ENCODE measurements at places on chromosomes 3 and 15. TPM values are rescaled to one million over a fixed set of nuclear protein-coding genes. Genes with fewer than 3 reads are reported as not detected.

DNA sequence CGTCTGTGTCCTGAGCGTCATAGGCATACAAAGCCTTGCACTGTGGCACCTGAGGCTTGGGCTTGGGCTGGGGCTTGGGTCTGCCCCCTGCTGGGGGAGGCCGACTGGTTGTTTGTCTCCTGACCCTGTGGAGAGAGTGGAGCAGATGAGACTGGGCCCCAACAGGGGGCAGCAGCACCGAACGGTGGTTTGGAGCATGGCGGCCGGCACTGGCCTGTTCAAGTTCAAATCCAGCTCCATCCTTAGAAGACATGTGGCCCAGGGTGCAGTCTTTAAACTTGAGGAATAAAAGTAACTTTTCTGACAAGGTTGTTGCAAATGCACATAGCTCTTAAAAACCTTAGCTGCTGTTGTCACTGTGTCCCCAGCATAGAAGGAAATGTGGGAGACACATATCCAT is 33.3 kb downstream of the CCNB2 start:
- H3K4me1 ChIP-seq: no peaks in the 10 kb centered on the region
- peak; percentile 47 for DNase-seq
- H3K27me3 ChIP-seq: no peaks in the 10 kb centered on the region
- H3K27ac ChIP-seq: no peak overlapping the region
- H3K36me3 ChIP-seq: no peaks in the 10 kb centered on the region

DNA sequence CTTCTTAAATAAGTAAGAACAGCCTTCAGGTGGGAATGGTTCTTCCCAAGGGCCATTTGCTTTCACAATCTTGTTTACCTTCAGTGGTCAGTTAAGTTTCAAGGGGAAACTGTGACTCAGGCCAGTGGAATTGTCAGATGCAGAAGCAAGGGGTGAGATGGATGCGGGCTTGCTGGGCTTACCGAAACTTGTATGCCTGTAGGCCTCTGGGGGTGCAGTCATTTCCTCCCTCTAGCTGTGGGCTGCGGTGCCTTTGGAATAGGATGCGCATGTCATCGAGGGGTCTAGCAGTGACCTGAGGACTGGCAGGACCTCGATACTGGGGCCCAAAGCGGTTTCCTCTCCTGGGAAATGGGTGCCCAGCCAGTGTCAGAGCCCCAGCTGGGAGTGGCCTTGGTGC is 121.6 kb downstream of the EEFSEC start:
- no peaks in the 10 kb centered on the region for H3K36me3 ChIP-seq
- DNase-seq: no peak
- H3K27me3 ChIP-seq: no peaks in the 10 kb centered on the region
- H3K4me1 ChIP-seq: no peaks in the 10 kb centered on the region
- no peak overlapping the region for H3K27ac ChIP-seq
- H3K4me3 ChIP-seq: no peak overlapping the region

Gene ACAN
- total RNA-seq: not detected

GRCh38 chr15:89395461-89395871 is 60.8 kb upstream of the POLG start:
- no peak overlapping the region for H3K27ac ChIP-seq
- peaks cover 3% of the 10 kb centered on the region for H3K4me1 ChIP-seq
- H3K27me3 ChIP-seq: no peaks in the 10 kb centered on the region
- no peaks in the 10 kb centered on the region for H3K36me3 ChIP-seq
- no peak overlapping the region for H3K4me3 ChIP-seq
- DNase-seq: no peak

DNA sequence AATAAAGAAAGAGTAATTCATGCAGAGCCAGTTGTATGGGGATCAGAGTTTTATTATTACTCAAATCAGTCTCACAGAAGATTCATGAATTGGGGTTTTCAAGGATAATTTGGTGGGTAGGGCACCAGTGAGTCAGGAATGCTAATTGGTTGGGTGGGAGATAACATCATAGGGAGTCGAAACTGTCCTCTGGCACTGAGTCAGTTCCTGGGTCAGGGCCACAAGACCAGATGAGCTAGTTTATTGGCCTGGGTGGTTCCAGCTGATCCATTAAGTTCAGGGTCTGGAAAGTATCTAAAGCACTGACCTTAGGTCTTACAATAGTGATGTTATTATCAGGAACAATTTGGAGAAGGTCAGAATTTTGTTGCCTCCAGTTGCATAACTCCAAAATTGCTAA is 998.6 kb upstream of the EPHA6 start:
- no peak overlapping the region for H3K4me3 ChIP-seq
- H3K27ac ChIP-seq: no peak overlapping the region
- H3K36me3 ChIP-seq: no peaks in the 10 kb centered on the region
- no peaks in the 10 kb centered on the region for H3K27me3 ChIP-seq
- H3K4me1 ChIP-seq: no peaks in the 10 kb centered on the region

GRCh38 chr15:72737723-72738122 is 45.8 kb downstream of the ADPGK start:
- H3K27ac ChIP-seq: no peak overlapping the region
- peaks cover 35% of the 10 kb centered on the region for H3K36me3 ChIP-seq
- H3K4me3 ChIP-seq: no peak overlapping the region
- peaks cover 18% of the 10 kb centered on the region for H3K4me1 ChIP-seq
- H3K27me3 ChIP-seq: no peaks in the 10 kb centered on the region
- no peak for DNase-seq

GRCh38 chr3:36600404-36600803 is 163.9 kb downstream of the DCLK3 start:
- H3K4me1 ChIP-seq: no peaks in the 10 kb centered on the region
- DNase-seq: no peak
- H3K36me3 ChIP-seq: no peaks in the 10 kb centered on the region
- H3K4me3 ChIP-seq: no peak overlapping the region

Gene CHRNA3
- total RNA-seq: not detected

GRCh38 chr15:25844542-25844941 is 18.6 kb downstream of the ATP10A start:
- no peak for DNase-seq
- H3K36me3 ChIP-seq: no peaks in the 10 kb centered on the region
- no peaks in the 10 kb centered on the region for H3K27me3 ChIP-seq
- H3K27ac ChIP-seq: peak overlapping the region; percentile 75
- H3K4me1 ChIP-seq: peaks cover 18% of the 10 kb centered on the region
- H3K4me3 ChIP-seq: no peak overlapping the region

GRCh38 chr3:26915208-26915607 is 292.6 kb downstream of the LRRC3B start:
- no peak overlapping the region for H3K4me3 ChIP-seq
- no peak for DNase-seq
- H3K27ac ChIP-seq: no peak overlapping the region
- no peaks in the 10 kb centered on the region for H3K4me1 ChIP-seq

DNA sequence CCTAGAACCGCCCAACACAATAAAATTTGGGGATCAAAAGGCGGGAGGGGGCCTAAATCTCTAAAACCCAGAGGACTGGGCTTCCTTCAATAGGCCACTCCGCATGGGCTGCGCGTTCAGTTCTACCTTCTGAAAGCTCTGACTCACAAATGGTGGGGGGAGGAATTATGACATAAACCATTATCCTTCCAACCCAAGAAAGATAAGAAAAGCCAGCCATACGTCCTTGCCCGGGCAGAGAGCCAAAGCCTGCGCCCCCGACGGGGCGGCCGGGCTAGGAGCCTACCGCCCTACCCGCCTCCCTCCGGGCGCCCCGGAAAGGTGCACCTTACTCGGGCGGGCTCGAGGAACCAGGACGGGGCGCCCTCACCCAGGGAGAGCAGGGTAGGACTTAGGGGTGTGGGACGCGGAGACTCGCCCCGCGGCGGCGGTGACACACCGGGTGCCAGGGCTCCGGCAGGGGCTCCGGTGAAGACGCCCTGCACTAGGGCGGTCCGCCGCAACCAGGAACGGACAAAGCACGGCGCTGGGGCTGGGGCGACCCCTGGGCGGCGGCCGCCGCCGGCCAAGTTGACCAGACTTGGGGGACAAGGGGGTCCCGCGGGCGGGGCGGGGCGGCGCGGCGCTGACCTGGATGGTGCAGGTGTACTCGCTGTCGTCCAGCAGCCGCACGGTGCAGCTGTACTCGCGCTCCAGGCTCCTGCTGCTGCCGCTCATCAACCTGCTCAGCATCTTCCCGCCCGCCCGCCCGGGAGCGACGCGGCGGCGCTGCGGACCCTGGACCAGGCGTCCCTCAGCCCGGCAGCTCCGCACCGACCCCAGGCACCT is 534 bp downstream of the FRMD5 start:
- DNase-seq: peak; percentile 18
- no peaks in the 10 kb centered on the region for H3K36me3 ChIP-seq
- no peak overlapping the region for H3K27ac ChIP-seq
- H3K4me3 ChIP-seq: peak overlapping the region; percentile 67
- peaks cover 4% of the 10 kb centered on the region for H3K27me3 ChIP-seq

DNA sequence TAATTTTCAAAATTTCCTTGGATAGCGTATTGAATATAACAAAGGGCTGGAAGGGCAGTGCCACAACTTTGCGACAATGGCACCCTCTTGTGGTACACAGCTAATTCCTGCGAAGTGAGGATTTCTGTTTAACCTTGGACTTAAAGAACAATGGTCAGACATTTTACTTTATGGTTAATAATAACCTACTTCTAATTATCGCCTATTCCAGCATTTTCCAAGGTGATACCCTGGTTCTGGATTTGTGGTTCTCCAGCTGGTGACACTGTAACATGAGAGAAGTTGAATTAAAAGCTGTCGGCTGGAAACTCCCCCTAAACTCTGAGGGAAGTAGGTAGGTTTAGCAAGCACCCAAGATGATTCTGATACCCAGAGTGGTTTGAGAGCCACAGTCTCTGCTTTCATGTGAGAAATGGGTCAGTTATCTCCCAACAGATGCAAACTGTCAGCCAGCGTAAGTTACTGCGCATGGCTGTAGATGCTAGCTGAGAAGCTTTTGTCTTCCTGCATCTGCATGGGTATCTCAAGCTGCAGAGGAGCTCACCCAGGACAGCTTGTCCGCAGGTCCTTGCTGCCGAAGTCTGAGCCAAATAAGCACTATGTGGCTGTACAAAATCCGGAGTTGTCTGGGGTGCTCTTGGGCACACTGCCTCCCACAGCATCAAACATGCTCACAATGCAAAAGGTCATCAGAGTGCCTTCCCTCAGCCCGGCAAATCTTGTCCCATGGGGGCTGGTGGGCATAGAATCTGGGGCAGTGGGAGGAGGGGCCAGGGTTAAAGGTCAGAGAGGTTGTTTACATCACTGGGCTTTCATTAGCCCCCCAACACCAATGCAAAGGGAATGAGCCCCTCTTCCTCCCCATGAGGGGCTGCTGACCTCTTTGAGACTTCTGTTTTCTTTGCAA is 6.6 kb upstream of the CHSY1 start:
- H3K27me3 ChIP-seq: no peaks in the 10 kb centered on the region
- no peaks in the 10 kb centered on the region for H3K36me3 ChIP-seq
- no peak overlapping the region for H3K4me3 ChIP-seq
- no peaks in the 10 kb centered on the region for H3K4me1 ChIP-seq

DNA sequence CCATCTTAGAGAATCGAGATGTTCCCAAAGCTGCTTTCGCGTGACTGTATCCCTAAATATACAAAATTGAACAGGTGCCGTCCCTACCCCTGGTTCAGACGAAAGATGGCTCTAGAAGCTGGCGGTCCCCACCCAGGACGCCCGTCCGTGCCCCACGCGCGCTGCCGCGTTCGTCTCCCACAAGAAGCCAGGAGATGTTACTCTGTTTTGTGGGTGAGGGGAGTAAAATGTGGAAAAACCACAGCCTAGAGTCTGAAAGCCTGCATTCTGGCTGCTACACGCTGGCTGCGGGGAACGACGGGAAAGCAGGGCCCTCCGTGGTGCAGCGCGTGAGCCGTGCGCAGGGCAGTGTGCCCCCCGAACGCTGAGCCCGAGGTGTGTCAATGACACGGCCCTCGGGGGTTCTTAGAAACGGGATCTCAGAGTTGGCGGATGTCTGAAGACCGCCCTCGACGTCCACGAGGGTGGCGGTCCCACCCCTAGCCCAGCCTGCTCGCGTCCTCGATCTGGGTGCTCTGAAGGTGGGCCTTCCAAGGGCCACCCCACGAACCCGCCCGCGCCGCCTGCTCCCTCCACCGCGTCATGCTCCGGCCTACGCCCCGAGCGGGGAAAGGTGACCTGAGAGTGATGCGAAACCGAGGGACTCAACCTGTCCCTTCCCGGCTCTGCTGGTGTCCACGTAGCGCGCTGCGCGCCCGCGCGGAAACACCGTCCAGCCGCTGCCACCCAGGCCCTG is 95.6 kb downstream of the OCA2 start:
- H3K27ac ChIP-seq: no peak overlapping the region
- no peaks in the 10 kb centered on the region for H3K36me3 ChIP-seq
- no peaks in the 10 kb centered on the region for H3K4me1 ChIP-seq
- H3K4me3 ChIP-seq: no peak overlapping the region
- no peak for DNase-seq
- H3K27me3 ChIP-seq: no peaks in the 10 kb centered on the region

DNA sequence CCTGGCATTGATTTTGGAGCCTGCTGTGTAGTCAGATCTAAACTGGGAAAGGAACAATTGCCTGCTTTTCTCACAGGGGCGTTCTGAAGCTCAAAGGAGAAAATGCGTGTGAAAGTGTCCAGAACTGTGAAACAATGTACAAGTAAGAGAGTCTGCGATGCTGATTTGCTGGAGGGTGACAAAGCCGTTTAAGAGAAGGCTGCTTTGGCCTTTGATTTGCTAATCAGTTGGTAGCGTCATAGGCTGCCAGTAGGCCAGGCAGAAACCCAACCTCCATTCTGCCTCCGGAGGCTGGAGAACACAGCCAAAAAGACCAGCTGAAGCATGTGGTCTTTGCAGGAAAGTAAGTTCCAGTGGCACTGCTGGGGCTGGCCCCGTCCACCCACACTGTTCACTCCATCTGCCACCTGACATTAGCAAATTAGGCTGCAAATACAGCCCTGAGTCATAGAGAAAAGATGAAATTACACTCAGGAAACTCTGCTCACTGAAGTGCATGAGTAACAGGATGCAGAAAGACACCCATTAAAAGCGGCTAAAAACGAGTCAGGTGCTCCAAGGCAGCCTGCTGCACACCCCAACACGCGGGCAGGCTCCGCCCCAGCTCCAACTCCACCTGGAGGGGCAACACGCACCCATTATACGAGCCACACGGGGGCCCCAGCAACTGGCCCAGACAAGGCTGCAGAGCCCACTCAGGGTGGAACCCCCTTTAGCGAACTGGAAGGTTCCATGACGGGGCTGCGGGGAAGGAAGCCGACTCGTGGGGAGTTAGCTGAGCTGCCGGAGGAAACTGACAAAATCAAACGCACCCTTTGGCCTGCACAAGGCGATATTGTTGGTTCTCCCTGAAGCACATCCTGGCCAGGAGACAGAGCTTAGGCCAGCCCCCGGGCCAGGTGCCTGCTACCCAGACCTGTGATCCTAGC is 31.6 kb downstream of the ZDHHC19 start:
- peak overlapping the region; percentile 79 for H3K27ac ChIP-seq
- H3K4me1 ChIP-seq: peaks cover 44% of the 10 kb centered on the region
- peak; percentile 87 for DNase-seq
- no peaks in the 10 kb centered on the region for H3K27me3 ChIP-seq
- peak overlapping the region; percentile 41 for H3K4me3 ChIP-seq

- no peak overlapping the region for H3K4me3 ChIP-seq
- no peak for DNase-seq
- H3K27me3 ChIP-seq: no peaks in the 10 kb centered on the region
- H3K27ac ChIP-seq: no peak overlapping the region
- no peaks in the 10 kb centered on the region for H3K36me3 ChIP-seq
Measured at GRCh38 chr15:42508263-42508690, 12.8 kb downstream of the SNAP23 start.

GRCh38 chr3:157961665-157962064 is 144.6 kb downstream of the SHOX2 start:
- H3K4me1 ChIP-seq: no peaks in the 10 kb centered on the region
- H3K36me3 ChIP-seq: no peaks in the 10 kb centered on the region
- H3K27me3 ChIP-seq: no peaks in the 10 kb centered on the region
- DNase-seq: no peak
- no peak overlapping the region for H3K4me3 ChIP-seq
- H3K27ac ChIP-seq: no peak overlapping the region

Gene CELF6
- 5.0 TPM for total RNA-seq
